ENCODE measurements at places on chromosomes 16 and 17. TPM values are rescaled to one million over a fixed set of nuclear protein-coding genes. Genes with fewer than 3 reads are reported as not detected.

Gene CDK3
- total RNA-seq, result 4.6 TPM

Gene NF1
- total RNA-seq, result 51.9 TPM

Gene CCL13
- total RNA-seq, result not detected

Gene CUEDC1
- 30.2 TPM for total RNA-seq

Gene ACSM2A
- total RNA-seq, result 0.50 TPM

Gene KRT33A
- total RNA-seq, result not detected

Gene KCNH6
- not detected for total RNA-seq

Gene TBC1D3L
- total RNA-seq, result 10.7 TPM

All from ovary (tissue), 10 donors.